Placental pericyte (primary cell): ENCODE measurements at places on chromosomes 12 and 14. TPM values are rescaled to one million over a fixed set of nuclear protein-coding genes. Genes with fewer than 3 reads are reported as not detected.

The TXNRD1 gene
- total RNA-seq: 251 and 405 TPM in 2 replicates

The MYF5 gene
- not detected in 2 replicates for total RNA-seq

The RASSF3 gene
- total RNA-seq: 20.4 and 28.8 TPM in 2 replicates

The OR4M1 gene
- not detected in 2 replicates for total RNA-seq

The FGD6 gene
- 9.4 and 19.9 TPM in 2 replicates for total RNA-seq

The C12orf42 gene
- not detected in 2 replicates for total RNA-seq

The CLEC2A gene
- not detected in 2 replicates for total RNA-seq

The RNASE7 gene
- total RNA-seq: not detected in 2 replicates

The TSPAN11 gene
- total RNA-seq: 0.14 and 0.44 TPM in 2 replicates

The KRT2 gene
- total RNA-seq: not detected in 2 replicates

The FGF23 gene
- not detected in 2 replicates for total RNA-seq

The SLC8A3 gene
- total RNA-seq: under 0.01 and 0.29 TPM in 2 replicates

The OR6J1 gene
- total RNA-seq: not detected in 2 replicates

The IFNG-AS1 gene
- not detected in 2 replicates for total RNA-seq

The POTEM gene
- not detected in 2 replicates for total RNA-seq

The RPS6KL1 gene
- total RNA-seq: 1.4 and 2.2 TPM in 2 replicates

The HRK gene
- not detected in 2 replicates for total RNA-seq

The KRT75 gene
- not detected in 2 replicates for total RNA-seq

The KRT84 gene
- total RNA-seq: not detected in 2 replicates

The ACSS3 gene
- total RNA-seq: 2.6 and 7.7 TPM in 2 replicates

The MIA2 gene
- total RNA-seq: 17.8 and 36.1 TPM in 2 replicates

The KRT73 gene
- total RNA-seq: not detected in 2 replicates

The LYZ gene
- total RNA-seq: under 0.01 and 1.0 TPM in 2 replicates

The HOXC13 gene
- under 0.01 TPM in 1 of 2 replicates, not detected in the other for total RNA-seq

The CCDC196 gene
- not detected in 2 replicates for total RNA-seq

The SMIM41 gene
- total RNA-seq: 1.0 and 1.1 TPM in 2 replicates

The M6PR gene
- 141 and 243 TPM in 2 replicates for total RNA-seq

The SNRPF gene
- 4.6 and 7.4 TPM in 2 replicates for total RNA-seq

The ADCY4 gene
- total RNA-seq: 0.66 and 3.1 TPM in 2 replicates
